ENCODE measurements at places on chromosomes 5 and 9. TPM values are rescaled to one million over a fixed set of nuclear protein-coding genes. Genes with fewer than 3 reads are reported as not detected.

- peaks cover 11% of the 10 kb centered on the region for H3K27me3 ChIP-seq
- no peak overlapping the region for H3K27ac ChIP-seq
- no peak overlapping the region for H3K4me3 ChIP-seq
- no peaks in the 10 kb centered on the region for H3K4me1 ChIP-seq
- no peaks in the 10 kb centered on the region for H3K36me3 ChIP-seq
Observed at GRCh38 chr9:117411547-117411946, 3.3 kb downstream of the ASTN2 start.

DNA sequence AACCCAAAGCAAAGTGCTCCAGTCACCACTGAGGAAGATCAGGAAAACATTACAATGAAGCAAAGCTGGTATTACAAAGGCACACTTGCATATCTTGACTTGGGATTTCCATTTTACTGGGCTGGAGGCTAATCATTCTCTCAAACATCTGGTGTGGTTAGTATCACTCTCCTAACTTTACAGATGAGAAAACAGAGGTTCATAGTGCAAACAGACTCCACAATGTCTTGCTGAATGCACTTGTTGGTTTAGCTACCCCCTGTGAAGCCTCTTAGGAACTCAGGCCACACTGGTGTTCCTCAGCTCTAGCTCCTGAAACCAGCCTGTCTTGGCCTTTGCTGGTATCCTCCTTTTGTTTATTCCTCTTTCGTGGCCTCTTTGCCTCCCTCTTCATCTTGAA lies 29.5 kb upstream of the SMAD5 start:
- no peaks in the 10 kb centered on the region for H3K4me1 ChIP-seq
- H3K27ac ChIP-seq = no peak overlapping the region
- no peak for DNase-seq
- H3K4me3 ChIP-seq = no peak overlapping the region
- H3K27me3 ChIP-seq = no peaks in the 10 kb centered on the region
- H3K36me3 ChIP-seq = no peaks in the 10 kb centered on the region

DNA sequence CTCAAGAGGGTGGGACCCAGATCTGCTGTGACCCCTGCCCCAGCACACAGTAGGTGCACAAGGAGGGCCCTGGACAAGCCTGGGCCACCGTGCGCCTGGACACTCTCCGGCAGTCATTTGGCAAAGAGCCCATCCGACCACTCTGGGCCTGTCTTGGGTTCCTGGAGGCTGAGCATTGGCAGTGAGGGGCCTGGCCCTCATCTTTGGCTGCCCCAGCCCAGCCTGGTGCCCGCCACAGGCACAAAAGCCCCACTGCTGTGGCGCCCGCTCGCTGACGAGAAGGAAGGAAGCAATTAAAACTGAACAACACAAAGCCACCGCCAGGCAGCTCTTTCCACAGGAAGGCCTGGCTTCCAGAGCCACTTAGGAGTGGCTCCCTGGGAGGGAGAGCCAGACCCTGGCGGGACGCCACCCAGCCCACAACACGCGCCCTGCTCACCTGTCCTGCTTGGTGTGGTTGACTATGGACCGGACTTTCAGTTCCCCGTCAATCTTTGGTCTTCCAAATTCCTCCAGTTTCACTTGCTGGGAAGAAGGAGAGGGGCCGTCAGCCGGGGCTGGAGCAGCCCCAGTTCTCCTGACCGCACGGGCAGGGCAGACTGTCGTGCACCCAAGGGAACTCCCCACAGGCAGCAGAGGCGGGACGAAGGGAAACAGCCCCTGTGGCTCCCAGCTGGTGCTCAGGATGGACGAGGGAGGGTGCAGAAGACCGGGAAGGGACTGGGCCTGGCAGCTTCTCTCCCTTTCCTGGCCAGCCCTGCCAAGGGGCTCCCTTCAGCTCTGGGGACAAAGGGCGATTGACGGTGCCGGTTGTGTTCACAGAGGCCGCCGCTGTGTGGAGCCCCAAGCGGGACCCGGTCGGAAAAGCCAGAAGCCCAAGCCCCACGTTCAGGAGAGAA lies 50.9 kb upstream of the SARDH start:
- no peak overlapping the region for H3K27ac ChIP-seq
- no peaks in the 10 kb centered on the region for H3K27me3 ChIP-seq
- no peaks in the 10 kb centered on the region for H3K4me1 ChIP-seq
- H3K4me3 ChIP-seq = no peak overlapping the region
- H3K36me3 ChIP-seq = no peaks in the 10 kb centered on the region
- DNase-seq = peak; percentile 61

DNA sequence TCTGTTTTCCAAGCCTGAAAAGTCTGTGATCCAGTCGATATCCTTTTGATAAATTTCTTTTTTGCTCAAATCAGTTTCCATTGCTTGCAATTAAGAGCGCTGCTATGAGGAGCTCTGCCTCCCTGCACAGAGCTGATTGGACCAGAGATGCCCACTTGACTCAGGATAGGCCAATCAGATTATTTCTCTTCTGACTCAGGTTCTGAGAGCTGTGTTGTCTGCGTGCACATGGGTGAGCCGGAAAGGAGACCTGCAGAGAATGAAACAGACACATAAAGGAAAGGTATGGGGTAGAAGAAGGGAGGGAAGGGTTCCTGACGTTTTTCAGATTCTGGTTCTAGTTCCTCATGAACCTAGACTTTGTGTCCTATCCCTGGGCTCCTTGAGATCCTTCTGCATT lies 15.8 kb upstream of the FABP6 start:
- H3K27ac ChIP-seq = no peak overlapping the region
- no peaks in the 10 kb centered on the region for H3K36me3 ChIP-seq
- H3K27me3 ChIP-seq = no peaks in the 10 kb centered on the region
- no peak for DNase-seq

PRSS3 gene
- polyA plus RNA-seq = not detected

Data from psoas muscle (tissue), 8 donors.